WERI-Rb-1 (cell line): ENCODE measurements at places on chromosomes 2 and 18.
A peak's percentile ranks its signal among the peaks of the same experiment; 100 is the strongest.

- peak; percentile 15 for DNase-seq
Measured at GRCh38 chr2:99809259-99809900, 319.6 kb upstream of the REV1 start.

- peak; percentile 61 for DNase-seq
Measured at GRCh38 chr2:217964275-217965161, 38.3 kb downstream of the TNS1 start.

DNA sequence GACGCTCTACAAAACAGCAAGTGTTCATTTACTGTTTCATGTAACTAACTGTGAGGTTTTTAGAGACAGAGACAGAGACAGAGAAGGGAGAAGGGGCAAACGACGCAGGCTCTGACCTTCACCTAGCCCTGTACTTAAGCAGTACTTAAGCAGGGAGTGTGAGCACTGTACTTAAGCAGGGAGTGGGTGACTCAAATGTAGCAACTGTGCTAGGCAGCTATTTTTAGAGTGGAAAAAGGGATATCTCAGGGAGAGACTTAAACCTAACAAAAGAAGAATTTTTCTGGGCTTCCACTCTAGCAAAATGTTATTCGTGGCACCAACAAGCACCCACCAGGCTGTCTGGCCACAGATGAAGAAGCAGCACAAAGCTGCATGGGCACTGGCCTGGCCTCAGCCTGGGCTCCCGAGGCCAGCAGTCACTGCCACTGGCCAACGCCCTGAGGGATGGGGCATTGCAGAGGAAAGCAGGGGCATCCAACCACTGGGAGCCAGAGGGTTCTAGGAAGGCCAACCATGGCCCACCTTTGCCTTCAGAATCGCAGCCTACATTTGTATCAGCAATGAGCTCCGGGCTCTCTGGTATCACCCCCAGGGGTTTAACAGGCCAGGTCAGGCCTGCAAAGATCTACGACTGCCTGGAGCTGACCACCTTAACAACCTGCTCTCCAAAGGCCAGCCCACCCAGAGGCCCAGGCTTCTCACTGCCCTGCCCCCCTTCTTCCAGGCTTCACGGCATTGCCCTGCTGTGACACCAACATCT lies 154.3 kb downstream of the TTC32 start:
- no peak for DNase-seq

- no peak for DNase-seq
Measured at GRCh38 chr2:169112841-169113240, 43.5 kb downstream of the DHRS9 start.

DNA sequence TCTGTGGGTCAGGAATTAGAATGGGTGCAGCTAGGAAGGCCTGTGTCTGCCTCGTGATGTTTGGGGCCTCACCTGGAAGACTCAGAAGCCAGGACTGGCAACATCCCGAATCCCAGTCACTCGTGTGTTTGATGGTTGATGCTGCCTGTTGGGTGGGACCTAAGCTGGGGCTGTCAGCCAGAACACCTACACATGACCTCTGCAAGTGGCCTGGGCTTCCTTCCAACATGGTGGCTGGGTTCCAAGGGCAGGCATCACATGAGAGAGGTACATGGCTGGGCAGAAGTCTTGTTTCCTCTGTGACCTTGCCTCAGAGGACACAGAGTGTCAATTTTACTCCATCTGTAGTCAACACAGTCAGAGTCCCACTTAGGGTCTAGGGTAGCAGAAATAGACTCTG lies 177.8 kb downstream of the GBX2 start:
- DNase-seq, result no peak

DNA sequence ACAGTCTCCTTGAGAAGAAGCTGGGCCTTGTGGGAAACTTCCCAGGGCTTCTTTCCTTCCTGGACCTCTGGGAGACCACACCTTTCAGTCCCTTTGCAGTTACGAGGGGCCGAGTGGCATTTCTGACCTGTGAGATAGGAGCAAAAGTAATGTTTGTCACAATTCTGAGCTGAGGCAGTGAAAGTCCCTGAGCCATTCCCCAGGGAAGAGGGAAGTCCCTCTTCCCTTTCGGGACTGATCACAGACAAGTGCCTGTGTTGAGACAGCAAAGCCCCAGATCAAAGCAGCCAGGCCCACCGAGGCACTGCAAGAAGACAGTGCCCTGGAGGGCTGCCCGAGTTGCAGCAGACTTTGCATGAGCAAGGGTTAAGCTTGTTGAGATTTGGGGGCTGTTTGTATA lies 41.9 kb downstream of the RHOB start:
- DNase-seq, result no peak

DNA sequence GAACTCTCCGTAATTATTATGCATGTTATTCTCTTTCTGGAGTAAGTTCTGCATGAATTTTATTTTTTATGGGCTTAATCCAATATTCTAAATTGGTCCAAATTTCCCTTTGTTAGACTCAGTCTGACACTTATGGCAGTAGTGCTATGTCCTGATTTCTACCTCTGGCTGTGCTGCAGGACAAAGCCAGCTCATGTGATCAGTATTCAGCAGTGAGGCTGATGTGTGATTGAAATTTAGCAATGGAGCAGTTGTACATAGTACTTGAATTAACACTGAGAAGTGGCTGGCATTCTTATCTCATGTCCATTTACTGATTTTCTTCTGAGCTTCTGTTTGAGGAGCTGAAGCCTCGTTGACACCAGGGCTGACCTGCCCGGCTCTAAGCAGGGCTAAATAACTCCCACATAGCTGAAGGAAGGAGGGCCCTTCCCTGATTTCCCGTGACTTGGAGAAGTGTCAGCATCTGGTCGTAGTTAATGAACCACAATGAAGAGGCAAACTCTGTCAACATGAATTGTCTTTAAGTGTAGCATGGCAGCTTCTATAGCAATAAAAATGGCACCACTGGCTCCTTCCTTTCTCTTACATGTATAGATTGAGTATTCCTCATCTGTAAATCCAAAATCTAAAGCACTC lies 159.0 kb upstream of the RASGRP3 start:
- DNase-seq, result no peak

DNA sequence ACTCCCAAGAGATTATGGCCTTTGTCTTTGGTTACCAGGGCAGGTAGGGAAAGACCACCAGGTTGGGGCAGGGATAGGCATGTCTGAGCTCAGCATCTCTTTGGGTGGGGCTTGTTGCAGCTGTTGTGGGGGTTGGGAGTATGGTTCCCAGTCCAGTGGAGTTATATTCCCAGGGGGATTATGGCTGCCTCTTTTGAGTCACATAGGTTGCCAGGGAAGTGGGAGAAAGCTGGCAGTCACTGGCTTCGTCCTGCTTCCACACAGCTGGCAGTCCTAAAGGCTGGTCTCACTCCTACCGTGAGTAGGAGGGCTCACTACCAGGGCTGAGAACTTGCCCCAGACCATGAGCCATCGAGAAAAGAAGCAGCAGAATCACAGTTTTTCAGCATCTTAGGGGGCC lies 79.1 kb downstream of the LYPD6 start:
- no peak for DNase-seq

DNA sequence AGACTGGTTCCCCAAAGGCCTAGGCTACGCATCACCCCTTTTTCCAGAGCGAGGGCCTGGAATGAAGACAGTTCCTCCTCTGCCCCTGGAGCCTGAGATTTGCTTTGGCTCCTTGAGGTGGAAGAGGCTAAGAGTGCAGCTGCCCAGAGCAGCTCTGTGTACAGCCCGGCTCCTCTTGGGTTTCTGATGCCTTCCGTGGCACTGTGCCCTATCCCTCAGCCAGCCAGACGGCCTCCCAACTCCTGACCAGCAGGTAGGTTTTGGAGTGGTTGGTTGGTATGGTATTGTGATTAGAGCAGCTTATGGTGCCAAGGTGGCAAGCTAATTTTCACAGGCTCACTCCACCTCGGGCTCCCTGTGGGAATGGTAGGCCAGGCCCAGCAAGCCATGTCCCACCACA lies 112.2 kb downstream of the TANC1 start:
- DNase-seq, result no peak

GRCh38 chr18:37254973-37255372 lies 310.6 kb downstream of the CELF4 start:
- no peak for DNase-seq

DNA sequence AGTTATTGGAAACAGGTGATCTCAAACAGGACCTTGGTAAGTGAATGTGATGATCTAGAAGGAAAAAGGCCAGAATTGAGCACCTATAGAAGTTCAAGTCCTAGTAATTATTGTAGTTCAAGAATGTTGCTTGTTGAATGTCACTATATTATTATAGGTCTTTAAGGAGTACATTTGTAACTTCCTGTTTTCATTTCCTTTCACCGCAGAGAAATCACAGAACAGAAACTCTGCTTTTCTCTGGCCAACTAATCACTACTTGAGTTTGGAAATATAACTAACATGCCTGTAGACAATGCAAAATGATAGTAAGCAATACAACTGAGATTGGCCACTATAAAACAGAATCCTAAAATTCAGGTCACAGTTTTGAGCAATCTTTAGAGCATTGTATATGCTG lies 61.8 kb upstream of the EFEMP1 start:
- DNase-seq, result no peak

DNA sequence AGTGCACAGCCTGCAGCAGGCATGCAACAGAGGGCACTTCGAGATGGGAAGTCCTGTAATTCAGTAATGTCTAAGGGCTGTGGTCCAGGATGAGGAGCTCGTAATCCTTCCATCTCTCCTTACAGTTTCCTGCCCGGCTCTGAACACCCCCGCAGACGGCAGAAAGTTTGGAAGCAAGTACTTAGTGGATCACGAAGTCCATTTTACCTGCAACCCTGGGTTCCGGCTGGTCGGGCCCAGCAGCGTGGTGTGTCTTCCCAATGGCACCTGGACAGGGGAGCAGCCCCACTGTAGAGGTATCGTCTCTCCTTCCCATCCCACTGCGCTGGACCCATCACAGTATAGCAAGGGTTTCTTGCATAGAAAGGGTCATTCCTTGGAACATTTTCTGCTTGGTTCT lies 26.7 kb downstream of the FBLN7 start:
- DNase-seq, result no peak

- DNase-seq, result no peak
Measured at GRCh38 chr2:38672445-38673391, 6.8 kb downstream of the GALM start.

DNA sequence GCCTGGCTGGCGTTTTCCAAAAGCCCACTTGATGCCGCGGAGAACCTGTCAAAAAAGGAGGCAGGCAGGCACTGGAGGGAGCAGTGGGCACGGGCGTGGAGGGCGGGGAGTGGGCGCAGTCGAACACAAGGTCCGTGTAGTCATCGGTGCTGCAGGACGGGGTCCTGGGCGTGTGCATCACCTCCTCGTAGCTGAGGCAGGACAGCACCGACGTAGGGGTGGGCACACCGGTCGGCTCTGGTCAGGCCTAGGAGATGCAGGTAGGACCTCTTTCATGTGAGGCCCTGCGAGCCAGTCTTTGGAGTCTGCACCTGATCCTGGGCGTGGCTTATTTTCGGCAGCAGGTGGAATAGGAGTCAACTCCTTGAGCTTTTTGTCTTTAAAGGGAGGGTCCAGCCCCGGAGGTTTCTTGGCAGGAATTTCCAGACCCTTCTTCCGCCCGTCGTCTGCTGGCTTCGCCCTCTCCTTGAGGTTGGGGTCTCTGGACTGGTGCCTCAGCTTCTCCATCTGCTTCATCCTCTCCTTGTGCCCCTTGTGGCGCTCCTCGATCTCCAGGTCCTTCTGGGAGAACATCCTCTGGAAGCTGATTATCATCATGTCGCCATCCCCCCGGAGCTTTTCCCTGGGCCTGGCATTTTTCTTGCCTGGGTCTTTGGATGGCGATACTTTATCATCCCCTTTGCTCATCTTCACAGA lies 892.5 kb upstream of the LRRTM1 start:
- no peak for DNase-seq

- DNase-seq, result no peak
Measured at GRCh38 chr2:67457699-67458098, 60.6 kb downstream of the ETAA1 start.

GRCh38 chr2:1340141-1340512 lies 73.1 kb upstream of the TPO start:
- DNase-seq, result no peak

GRCh38 chr18:64668461-64668962 lies 519.6 kb upstream of the LINC00305 start:
- no peak for DNase-seq

DNA sequence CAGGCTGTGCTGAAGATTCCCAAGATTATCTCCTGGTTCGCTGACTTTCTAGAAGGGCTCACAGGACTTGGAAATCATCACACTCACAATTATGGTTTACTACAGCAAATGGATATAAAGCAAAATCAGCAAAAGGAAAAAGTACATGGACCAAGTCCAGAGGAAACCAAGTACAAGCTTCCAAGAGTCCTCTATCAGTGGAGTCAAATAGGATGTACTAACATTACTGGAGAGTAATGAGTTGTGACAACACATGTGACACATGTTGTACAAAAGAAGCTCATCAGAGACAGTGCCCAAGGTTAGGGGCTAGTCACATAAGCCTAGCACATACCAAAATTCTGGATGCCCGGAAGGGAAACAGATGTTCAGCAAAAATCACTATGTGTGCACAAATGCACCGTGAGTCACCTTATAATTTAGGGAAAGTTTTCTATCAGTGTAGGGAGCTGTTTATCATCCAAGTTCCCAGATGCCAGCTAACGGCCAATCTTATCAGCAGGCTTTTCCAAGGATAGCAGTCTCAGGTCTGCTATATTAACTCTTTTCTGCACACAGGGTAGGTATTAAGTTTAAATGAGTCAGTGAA lies 9.5 kb downstream of the TMEM237 start:
- DNase-seq, result no peak

DNA sequence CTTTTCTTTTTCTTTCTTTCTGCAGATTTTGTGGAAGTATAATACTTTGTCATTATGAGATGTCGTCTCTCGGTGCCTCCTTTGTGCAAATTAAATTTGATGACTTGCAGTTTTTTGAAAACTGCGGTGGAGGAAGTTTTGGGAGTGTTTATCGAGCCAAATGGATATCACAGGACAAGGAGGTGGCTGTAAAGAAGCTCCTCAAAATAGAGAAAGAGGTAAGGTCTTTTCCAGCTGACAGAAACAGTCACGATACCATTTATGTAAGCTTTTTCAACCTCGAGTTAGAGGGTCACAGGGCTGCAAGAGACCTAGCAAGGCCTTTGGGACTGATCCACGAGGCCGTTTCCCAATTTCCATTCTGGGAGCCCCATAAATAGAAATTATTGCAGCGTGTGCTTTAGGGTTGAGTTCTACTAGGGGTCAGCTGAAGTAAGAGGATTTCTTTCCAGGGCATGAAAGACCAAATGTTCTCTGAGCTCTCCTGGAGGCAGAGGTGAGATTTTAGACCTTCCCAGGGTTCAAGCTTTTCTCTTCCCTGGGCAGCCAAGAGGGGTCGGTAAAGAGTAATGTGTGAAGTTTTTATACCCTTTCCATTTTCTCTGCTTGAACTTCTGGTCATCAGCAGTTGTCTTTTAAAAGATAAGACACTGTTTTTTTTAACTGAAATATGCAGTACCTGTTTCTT lies 15.5 kb downstream of the MAP3K20 start:
- DNase-seq, result no peak

- DNase-seq, result no peak
Measured at GRCh38 chr2:69525261-69525660, 88.0 kb upstream of the NFU1 start.

DNA sequence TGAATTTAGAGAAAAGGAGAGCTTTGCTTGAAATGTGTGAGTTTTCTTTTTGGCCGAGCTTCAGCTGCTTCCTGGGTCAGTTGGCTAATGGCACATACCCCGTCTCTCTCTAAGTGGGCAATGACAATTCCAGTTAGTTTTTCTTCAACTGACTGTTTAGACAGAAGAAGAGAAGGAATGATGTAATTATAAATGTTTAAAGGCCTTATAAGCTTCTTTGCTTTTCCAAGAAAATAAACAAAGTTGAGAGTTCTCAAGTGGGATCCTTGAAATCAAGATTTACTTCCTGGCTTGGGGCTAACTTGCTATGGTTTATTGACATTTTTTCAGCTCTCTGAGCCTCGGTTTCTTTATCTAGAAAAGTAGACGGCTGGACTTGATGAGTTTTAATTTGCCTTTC lies 794.9 kb upstream of the ACVR2A start:
- DNase-seq, result no peak
